Kidney epithelial cell (primary cell): ENCODE measurements at places on chromosomes 1 and 21. TPM values are rescaled to one million over a fixed set of nuclear protein-coding genes. Genes with fewer than 3 reads are reported as not detected.

Gene C1QTNF12
- total RNA-seq: 0.88 and 1.4 TPM in 2 replicates

Gene PIAS3
- 17.7 and 19.6 TPM in 2 replicates for total RNA-seq

Gene C1orf116
- 34.1 and 39.8 TPM in 2 replicates for total RNA-seq

Gene PSRC1
- total RNA-seq: 5.5 and 8.2 TPM in 2 replicates

Gene PRR9
- not detected in 2 replicates for total RNA-seq

Gene PYHIN1
- total RNA-seq: not detected in 2 replicates

Gene FAM163A
- 0.17 and 0.21 TPM in 2 replicates for total RNA-seq

Gene SLC35D1
- total RNA-seq: 6.9 and 8.1 TPM in 2 replicates

Gene MATN1
- 0.04 TPM in 1 of 2 replicates, not detected in the other for total RNA-seq

Gene GJB5
- 0.27 TPM in 1 of 2 replicates, not detected in the other for total RNA-seq

Gene CFAP45
- 0.21 and 2.0 TPM in 2 replicates for total RNA-seq

Gene RBP7
- 11.1 and 14.8 TPM in 2 replicates for total RNA-seq
